Temporal lobe (tissue), 4 donors: ENCODE measurements at places on chromosomes 7 and 10. TPM values are rescaled to one million over a fixed set of nuclear protein-coding genes. Genes with fewer than 3 reads are reported as not detected.

The SFMBT2 gene
- total RNA-seq = 10.1 TPM

The KCNH2 gene
- 6.4 TPM for total RNA-seq

The DEPP1 gene
- 3.4 TPM for total RNA-seq

The PTPRZ1 gene
- 359 TPM for total RNA-seq

The RSPH10B2 gene
- 2.2 TPM for total RNA-seq

The PTF1A gene
- total RNA-seq = not detected

The THAP5 gene
- total RNA-seq = 55.6 TPM
